ENCODE measurements at places on chromosomes 5 and 9.
A peak's percentile ranks its signal among the peaks of the same experiment; 100 is the strongest.

- no peaks in the 10 kb centered on the region for H3K27me3 ChIP-seq
- no peak overlapping the region for H3K27ac ChIP-seq
- H3K36me3 ChIP-seq: no peaks in the 10 kb centered on the region
- DNase-seq: no peak
- H3K4me3 ChIP-seq: no peak overlapping the region
- H3K4me1 ChIP-seq: no peaks in the 10 kb centered on the region
These were observed 109.4 kb downstream of the MAT2B start for GRCh38 chr5:163614787-163615186.

- H3K27me3 ChIP-seq: peaks cover 24% of the 10 kb centered on the region
- peaks cover 2% of the 10 kb centered on the region for H3K4me1 ChIP-seq
- H3K36me3 ChIP-seq: no peaks in the 10 kb centered on the region
- no peak for DNase-seq
- H3K27ac ChIP-seq: no peak overlapping the region
These were observed 67.4 kb downstream of the EFNA5 start for GRCh38 chr5:107603349-107603748.

DNA sequence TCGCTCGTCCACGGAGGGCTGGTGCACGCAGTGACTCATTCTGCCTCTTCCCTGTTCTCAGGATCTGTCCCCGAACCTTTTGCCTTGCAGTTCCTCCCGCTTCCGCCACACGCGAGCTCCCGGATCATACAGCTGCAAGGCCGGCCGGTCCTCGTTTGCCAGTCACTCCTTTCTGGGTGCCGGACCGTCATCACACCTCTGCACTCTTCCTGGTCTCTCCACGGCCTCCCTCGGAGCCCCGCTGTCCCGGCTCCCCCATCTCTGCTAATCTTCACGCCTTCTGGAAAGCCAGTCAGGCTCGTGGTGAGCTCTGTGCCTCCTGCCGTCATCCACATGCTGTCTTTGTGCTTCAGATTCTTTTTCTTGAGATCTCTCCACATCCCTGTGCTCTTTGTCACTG is 91.8 kb downstream of the STX17 start:
- peaks cover 43% of the 10 kb centered on the region for H3K36me3 ChIP-seq
- H3K4me1 ChIP-seq: no peaks in the 10 kb centered on the region
- DNase-seq: no peak
- no peak overlapping the region for H3K27ac ChIP-seq
- H3K27me3 ChIP-seq: no peaks in the 10 kb centered on the region

- no peak overlapping the region for H3K4me3 ChIP-seq
- no peak for DNase-seq
- no peak overlapping the region for H3K27ac ChIP-seq
- peaks cover 4% of the 10 kb centered on the region for H3K27me3 ChIP-seq
- H3K36me3 ChIP-seq: no peaks in the 10 kb centered on the region
- peaks cover 6% of the 10 kb centered on the region for H3K4me1 ChIP-seq
These were observed 82.3 kb upstream of the EPB41L4B start for GRCh38 chr9:109403116-109403515.

DNA sequence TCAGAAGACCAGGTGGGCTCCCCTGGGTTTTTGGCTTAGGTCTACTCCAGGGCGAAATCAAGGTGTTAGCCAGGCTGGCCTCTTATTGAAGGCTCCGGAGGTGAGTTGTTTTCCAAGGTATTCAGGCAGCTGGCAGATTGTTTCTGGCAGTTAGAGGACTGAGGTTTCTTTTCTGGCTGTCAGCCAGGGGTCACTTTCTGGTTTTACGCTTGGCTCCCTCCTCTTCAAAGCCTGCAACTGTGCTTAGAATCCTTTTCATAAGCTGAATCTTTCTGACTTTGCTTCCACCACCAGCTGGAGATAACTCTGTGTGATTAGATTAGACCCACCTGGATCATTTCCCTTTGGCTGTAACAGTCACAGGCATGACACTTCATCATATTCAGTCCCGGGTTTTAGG is 24.6 kb downstream of the RFK start:
- no peak overlapping the region for H3K4me3 ChIP-seq
- H3K36me3 ChIP-seq: no peaks in the 10 kb centered on the region
- DNase-seq: no peak
- no peaks in the 10 kb centered on the region for H3K27me3 ChIP-seq

- H3K27ac ChIP-seq: no peak overlapping the region
- DNase-seq: peak; percentile 10
- H3K36me3 ChIP-seq: no peaks in the 10 kb centered on the region
- H3K4me1 ChIP-seq: peaks cover 3% of the 10 kb centered on the region
- H3K27me3 ChIP-seq: peaks cover 4% of the 10 kb centered on the region
These were observed 114.9 kb upstream of the NFIB start for GRCh38 chr9:14428781-14429230.

GRCh38 chr5:176491101-176491502 is 42.9 kb downstream of the FAF2 start:
- H3K27me3 ChIP-seq: no peaks in the 10 kb centered on the region
- H3K4me1 ChIP-seq: peaks cover 33% of the 10 kb centered on the region
- H3K27ac ChIP-seq: no peak overlapping the region
- H3K36me3 ChIP-seq: peaks cover 76% of the 10 kb centered on the region

DNA sequence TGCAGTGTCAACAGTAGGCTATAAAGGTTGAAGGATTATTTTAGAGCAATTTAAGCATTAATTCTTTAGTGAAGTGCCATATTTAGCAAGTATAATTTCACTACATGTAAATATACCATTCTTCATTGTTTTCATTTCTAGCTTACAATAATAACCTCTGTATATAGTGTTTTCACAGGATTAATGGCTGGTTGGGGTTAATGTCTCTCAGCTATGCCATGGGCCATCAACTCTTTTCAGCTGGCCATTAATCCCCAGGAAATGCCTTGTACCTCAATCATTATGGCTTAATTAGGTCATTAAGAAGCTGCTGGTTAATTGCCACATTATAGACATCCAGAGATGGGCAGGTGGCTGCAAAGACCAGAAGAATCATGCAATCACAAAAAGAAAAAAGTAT is 715.1 kb downstream of the MAT2B start:
- no peak for DNase-seq
- no peaks in the 10 kb centered on the region for H3K27me3 ChIP-seq
- H3K4me3 ChIP-seq: no peak overlapping the region
- no peak overlapping the region for H3K27ac ChIP-seq
- no peaks in the 10 kb centered on the region for H3K4me1 ChIP-seq
- no peaks in the 10 kb centered on the region for H3K36me3 ChIP-seq

- no peaks in the 10 kb centered on the region for H3K27me3 ChIP-seq
- no peaks in the 10 kb centered on the region for H3K36me3 ChIP-seq
- no peak overlapping the region for H3K27ac ChIP-seq
- H3K4me3 ChIP-seq: no peak overlapping the region
- no peak for DNase-seq
These were observed 20.2 kb upstream of the CCDC192 start for GRCh38 chr5:127683008-127683407.

GRCh38 chr9:133276923-133277322 is 1.9 kb upstream of the ABO start:
- no peak overlapping the region for H3K4me3 ChIP-seq
- H3K36me3 ChIP-seq: no peaks in the 10 kb centered on the region
- peaks cover 7% of the 10 kb centered on the region for H3K4me1 ChIP-seq
- peak overlapping the region; percentile 1 for H3K27ac ChIP-seq

- H3K36me3 ChIP-seq: peaks cover 28% of the 10 kb centered on the region
- no peak overlapping the region for H3K4me3 ChIP-seq
- H3K27ac ChIP-seq: peak overlapping the region; percentile 27
- peaks cover 21% of the 10 kb centered on the region for H3K4me1 ChIP-seq
- no peak for DNase-seq
- no peaks in the 10 kb centered on the region for H3K27me3 ChIP-seq
These were observed 25.4 kb downstream of the OGN start for GRCh38 chr9:92378865-92379560.

- no peaks in the 10 kb centered on the region for H3K27me3 ChIP-seq
- peaks cover 20% of the 10 kb centered on the region for H3K36me3 ChIP-seq
- DNase-seq: no peak
- H3K27ac ChIP-seq: no peak overlapping the region
- H3K4me1 ChIP-seq: peaks cover 7% of the 10 kb centered on the region
These were observed 72.9 kb downstream of the RAB24 start for GRCh38 chr5:177230660-177231059.

GRCh38 chr5:161382685-161383084 is 163.8 kb downstream of the GABRB2 start:
- no peak overlapping the region for H3K27ac ChIP-seq
- no peaks in the 10 kb centered on the region for H3K4me1 ChIP-seq
- DNase-seq: no peak
- H3K27me3 ChIP-seq: no peaks in the 10 kb centered on the region
- H3K36me3 ChIP-seq: no peaks in the 10 kb centered on the region

DNA sequence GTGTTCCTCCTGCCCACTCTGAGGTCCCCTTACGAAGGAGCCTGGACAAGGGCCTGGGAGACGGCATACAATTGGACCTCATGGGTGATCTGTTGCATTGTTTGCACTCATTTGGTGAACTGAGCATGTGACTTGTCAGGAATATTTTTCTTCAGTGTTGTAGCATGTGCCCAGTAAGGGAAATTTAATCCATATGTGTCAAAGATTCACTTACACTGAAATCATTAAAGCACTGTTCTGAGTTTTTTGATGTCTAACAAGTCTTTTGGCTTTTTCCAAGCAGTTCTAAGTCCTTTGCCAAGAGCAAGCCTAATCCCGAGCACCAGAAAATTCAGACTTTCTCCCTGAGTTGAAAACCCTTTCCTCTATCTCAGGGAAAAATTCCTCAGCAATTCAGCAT is 61.6 kb upstream of the RPS23 start:
- H3K27ac ChIP-seq: no peak overlapping the region
- no peak for DNase-seq
- no peak overlapping the region for H3K4me3 ChIP-seq
- H3K27me3 ChIP-seq: peaks cover 26% of the 10 kb centered on the region

DNA sequence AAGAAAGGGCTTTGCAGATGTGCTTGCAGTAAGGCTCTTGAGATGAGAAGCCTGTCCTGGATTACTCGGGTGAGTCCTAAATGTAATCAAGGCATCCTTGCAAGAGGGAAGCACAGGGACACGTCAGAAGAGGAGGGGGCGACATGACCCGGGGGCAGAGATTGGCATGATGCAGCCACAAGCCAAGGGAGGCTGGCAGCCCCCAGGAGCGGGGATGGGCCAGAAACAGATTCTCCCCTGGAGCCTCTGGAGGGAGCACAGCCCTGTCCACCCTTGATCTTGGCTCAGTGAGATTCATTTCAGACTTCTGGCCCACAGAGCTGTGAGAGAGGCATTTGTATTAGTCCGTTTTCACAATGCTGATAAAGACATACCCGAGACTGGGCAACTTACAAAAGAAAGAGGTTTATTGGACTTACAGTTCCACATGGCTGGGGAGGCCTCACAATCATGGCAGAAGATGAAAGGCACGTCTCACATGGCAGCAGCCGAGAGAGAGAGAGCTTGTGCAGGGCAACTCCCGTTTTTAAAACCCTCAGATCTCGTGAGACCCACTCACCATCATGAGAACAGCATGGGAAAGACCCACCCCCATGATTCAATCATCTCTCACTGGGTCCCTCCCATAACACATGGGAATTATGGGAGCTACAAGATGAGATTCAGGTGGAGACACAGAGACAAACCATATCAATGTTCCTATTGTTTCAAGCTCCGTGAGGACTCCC is 76.1 kb downstream of the ADAMTS2 start:
- no peak for DNase-seq
- no peaks in the 10 kb centered on the region for H3K27me3 ChIP-seq
- H3K4me3 ChIP-seq: no peak overlapping the region
- no peaks in the 10 kb centered on the region for H3K36me3 ChIP-seq
- H3K27ac ChIP-seq: no peak overlapping the region

- H3K4me3 ChIP-seq: peak overlapping the region; percentile 98
- H3K27me3 ChIP-seq: peaks cover 11% of the 10 kb centered on the region
- peak; percentile 46 for DNase-seq
- no peaks in the 10 kb centered on the region for H3K36me3 ChIP-seq
- peak overlapping the region; percentile 91 for H3K27ac ChIP-seq
- peaks cover 31% of the 10 kb centered on the region for H3K4me1 ChIP-seq
These were observed 810 bp downstream of the VPS13A start for GRCh38 chr9:77177894-77178794.

DNA sequence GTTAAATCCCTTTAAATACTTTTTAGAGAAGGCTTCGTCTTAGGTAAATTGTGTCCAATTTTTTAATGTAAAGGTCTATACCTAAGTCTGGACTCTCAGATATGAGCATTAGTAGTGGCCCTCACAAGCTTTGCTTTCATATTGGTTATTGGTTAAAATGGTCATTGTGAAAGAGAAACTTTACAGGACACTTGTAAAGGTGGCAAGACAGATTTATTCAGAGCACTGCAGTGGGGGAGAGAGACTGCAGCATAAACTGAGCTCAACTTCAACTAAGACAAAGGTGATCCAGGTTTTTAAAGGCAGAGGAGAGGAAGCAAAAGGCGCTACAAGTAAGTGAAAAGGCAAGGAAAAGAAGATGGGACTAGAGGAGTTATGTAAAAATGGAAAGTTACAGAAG is 157.7 kb downstream of the PARP8 start:
- no peaks in the 10 kb centered on the region for H3K27me3 ChIP-seq
- peaks cover 59% of the 10 kb centered on the region for H3K36me3 ChIP-seq
- H3K4me1 ChIP-seq: no peaks in the 10 kb centered on the region
- no peak overlapping the region for H3K4me3 ChIP-seq
- H3K27ac ChIP-seq: no peak overlapping the region

- H3K27me3 ChIP-seq: no peaks in the 10 kb centered on the region
- H3K4me1 ChIP-seq: no peaks in the 10 kb centered on the region
- DNase-seq: no peak
These were observed 94.6 kb upstream of the KLF4 start for GRCh38 chr9:107584186-107584585.

DNA sequence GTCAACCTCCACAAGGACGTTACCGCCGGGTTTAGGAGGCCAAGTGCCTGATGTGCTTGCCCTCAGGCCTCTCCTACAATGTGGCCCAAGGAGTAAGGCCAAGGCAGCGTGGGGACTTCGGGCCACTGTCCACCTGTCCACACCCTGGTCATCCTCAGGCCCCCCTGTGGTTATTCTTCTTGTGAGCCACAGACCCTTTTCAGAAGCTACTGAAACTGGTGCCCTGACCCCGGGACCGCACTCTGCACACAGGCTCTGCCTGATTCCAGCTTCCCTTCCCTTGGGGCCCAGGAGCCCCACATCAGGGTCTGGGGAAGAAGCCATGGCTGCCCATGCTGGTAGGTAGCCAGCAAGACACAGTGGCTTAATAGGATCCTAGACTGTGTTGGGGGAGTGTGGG is 128.8 kb downstream of the OLFM1 start:
- no peak overlapping the region for H3K4me3 ChIP-seq
- no peaks in the 10 kb centered on the region for H3K36me3 ChIP-seq
- DNase-seq: no peak
- H3K27me3 ChIP-seq: peaks cover 6% of the 10 kb centered on the region
- no peak overlapping the region for H3K27ac ChIP-seq

Data from T-helper 2 cell treated with Interferon-gamma antibody and Interleukin-4, amounts not matched to agents 5 μg/mL and 100 μg/mL, for 36 hours (primary cell).